PC-3 (cell line): ENCODE measurements at places on chromosomes 12 and 14. TPM values are rescaled to one million over a fixed set of nuclear protein-coding genes. Genes with fewer than 3 reads are reported as not detected.
A peak's percentile ranks its signal among the peaks of the same experiment; 100 is the strongest.

Gene SOAT2
- total RNA-seq, result 0.07 and 0.86 TPM in 2 replicates

Gene RNASE1
- total RNA-seq, result 0.23 and 0.51 TPM in 2 replicates

Gene EIF2B1
- total RNA-seq, result 70.8 and 83.4 TPM in 2 replicates

Gene ARID4A
- total RNA-seq, result 7.3 and 11.3 TPM in 2 replicates

Gene BLOC1S1
- total RNA-seq, result 63.5 and 90.8 TPM in 2 replicates

Gene KRT8
- total RNA-seq, result 719 and 1,028 TPM in 2 replicates

Gene CDKN1B
- 29.2 and 37.2 TPM in 2 replicates for total RNA-seq

- no peaks in the 10 kb centered on the region for H3K36me3 ChIP-seq
- peaks cover 60% of the 10 kb centered on the region for H3K27me3 ChIP-seq
- H3K4me3 ChIP-seq, result no peak overlapping the region
- DNase-seq, result no peak
Observed at GRCh38 chr14:104473244-104473565, 106.4 kb upstream of the C14orf180 start.

DNA sequence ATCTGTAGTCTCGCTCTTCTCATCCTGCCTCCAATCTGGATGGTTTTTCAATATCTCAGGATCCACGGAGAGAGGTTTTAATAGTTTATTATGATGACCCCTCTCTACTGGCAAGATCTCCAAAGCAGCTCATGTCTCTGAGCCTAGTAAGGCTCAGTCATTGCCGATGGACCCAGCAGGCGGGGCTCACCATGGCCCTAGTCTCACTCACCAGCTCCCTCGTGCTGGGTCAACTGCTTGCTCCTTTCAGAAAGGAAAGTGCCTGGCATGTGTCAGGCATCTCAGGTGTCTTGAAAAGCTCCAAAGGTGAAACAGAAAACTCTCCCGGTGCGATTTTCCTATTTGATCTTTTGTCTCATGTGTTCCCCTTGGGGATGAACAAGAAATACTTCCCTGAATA is 179.0 kb downstream of the CALM1 start:
- H3K27ac ChIP-seq, result no peak overlapping the region
- DNase-seq, result no peak
- H3K4me1 ChIP-seq, result no peaks in the 10 kb centered on the region
- no peak overlapping the region for H3K4me3 ChIP-seq

DNA sequence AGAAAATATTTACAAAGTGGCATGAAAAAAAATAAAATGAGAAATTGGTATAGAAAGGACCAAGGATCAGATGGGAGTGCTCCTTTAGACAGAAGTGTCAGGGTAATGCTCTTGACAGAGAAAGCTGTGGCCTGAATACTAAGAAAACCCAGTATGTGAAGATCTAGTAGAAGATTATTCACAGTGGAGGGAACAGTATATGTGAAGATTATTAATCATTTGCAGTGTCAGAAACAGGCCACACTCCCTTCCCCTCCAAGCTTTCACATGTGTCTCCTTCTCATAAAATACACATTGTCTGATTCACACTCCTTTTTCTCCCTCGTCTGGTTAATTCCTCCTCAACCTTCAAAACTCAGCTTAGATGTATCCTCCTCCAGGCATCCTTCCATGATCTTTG is 41.3 kb downstream of the CAPS2 start:
- H3K4me1 ChIP-seq, result no peaks in the 10 kb centered on the region
- no peak overlapping the region for H3K27ac ChIP-seq
- H3K4me3 ChIP-seq, result no peak overlapping the region
- no peak for DNase-seq
- no peaks in the 10 kb centered on the region for H3K36me3 ChIP-seq

- H3K27me3 ChIP-seq, result no peaks in the 10 kb centered on the region
- DNase-seq, result no peak
- peaks cover 46% of the 10 kb centered on the region for H3K4me1 ChIP-seq
Observed at GRCh38 chr12:14261096-14261495, 104.4 kb upstream of the ATF7IP start.

DNA sequence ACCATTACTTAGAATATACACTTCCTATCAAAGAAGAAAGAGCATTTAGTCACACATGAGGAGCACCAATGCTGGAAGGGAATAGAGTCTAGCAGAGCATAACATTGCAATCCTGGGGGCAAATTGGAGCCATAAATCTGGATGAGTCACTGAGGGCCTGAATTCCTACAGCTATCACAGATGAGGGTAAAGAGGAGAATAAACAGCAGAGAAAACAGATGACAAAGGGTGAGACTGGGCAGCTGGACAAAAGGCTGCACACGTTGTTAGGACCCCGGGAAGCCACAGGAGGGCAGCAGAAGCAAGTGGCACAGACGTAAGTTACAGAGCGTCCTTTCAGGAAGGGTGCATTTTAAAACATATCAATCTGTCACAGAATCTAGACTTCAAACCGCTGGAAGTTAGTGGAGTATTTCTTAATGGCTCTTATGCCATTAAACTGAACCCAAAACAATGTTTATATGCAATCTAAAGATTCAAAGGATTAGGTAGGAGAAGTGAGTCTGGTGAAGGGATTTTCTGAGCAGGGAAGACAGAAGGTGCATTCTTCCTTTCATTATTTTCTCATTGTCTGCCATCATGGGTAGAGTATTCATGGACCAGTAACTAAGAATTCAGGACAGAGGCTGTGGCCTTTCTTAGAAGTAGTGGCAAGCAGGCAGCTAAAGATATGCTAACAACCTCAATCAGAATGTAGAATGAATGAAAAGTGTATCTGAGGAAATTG is 159.8 kb upstream of the DAAM1 start:
- no peaks in the 10 kb centered on the region for H3K36me3 ChIP-seq
- no peak overlapping the region for H3K27ac ChIP-seq
- H3K4me3 ChIP-seq, result peak overlapping the region; percentile 8; the same call in 1 of the 2 replicates
- H3K4me1 ChIP-seq, result peaks cover 16% of the 10 kb centered on the region

- H3K36me3 ChIP-seq, result no peaks in the 10 kb centered on the region
- no peaks in the 10 kb centered on the region for H3K4me1 ChIP-seq
- DNase-seq, result no peak
- no peak overlapping the region for H3K27ac ChIP-seq
- no peaks in the 10 kb centered on the region for H3K27me3 ChIP-seq
Observed at GRCh38 chr14:67468378-67468730, 20.2 kb downstream of the TMEM229B start.

DNA sequence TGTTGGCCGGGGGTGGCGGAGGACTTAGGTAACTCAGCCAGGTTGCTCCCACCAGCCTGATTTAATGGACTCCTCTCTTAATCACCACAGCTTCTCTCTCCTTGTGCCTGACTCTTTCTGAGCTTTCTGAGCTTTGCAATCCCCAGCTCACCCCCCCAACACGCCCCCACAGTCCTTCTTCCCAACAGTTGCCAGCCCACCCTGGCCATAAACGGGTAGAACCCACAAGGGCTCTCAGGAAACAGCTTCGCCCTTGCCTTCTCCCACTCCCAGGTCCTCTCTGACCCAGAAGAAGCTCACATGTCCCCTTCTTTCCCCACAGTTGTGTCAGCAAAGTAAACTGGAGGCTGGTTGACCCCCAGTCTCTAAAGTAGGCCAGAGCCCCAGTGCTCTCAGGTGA is 32.9 kb downstream of the ZFP36L1 start:
- no peak for DNase-seq
- no peaks in the 10 kb centered on the region for H3K36me3 ChIP-seq
- no peaks in the 10 kb centered on the region for H3K27me3 ChIP-seq
- no peak overlapping the region for H3K4me3 ChIP-seq

DNA sequence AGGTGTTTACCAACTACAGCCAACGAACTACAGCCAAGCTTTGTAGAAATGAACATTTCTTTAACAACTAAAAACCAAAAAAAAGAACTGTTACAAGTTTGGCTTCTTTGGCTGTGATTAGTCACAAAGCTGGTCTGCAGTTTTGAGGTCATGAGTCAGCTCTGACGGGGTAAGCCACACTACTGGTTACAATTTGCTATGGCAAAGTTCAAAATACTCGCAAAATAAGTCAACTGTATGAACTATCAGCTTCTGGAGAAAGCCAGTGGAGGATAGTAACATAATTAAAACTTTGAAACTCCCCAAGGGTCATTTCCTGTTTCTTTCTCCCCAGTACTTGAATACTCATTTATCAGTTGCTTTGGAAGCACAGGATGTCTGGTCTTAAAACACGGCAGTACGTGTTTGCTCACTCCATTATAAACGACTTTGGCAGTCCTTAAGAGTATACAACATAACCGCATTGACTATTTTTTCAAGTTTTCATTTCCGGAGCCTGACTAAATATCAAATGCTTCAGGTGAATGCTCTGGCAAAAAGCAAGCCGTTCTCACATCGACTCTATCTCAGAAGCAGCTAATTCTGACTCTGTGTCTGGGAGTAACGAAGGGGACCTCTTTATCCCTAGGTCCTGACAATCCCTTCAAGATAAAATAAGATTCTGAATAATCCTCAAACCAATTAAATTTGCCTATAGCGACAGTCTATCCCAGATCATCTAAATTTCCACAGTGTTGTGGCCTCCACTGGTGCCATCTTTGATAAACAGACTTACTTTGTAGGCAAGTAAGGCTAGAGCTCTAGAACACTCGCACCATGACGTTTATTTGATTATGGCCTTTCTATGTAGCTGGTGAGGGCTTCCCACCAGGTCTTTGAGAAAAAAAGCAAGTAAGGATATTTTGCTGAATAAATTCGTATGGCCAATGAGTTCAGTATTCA is 10.6 kb downstream of the PHLDA1 start:
- no peaks in the 10 kb centered on the region for H3K27me3 ChIP-seq
- H3K4me3 ChIP-seq, result peak overlapping the region; percentile 54
- H3K27ac ChIP-seq, result peak overlapping the region; percentile 96
- peak; percentile 97 for DNase-seq

GRCh38 chr14:99655521-99655920 is 10.6 kb downstream of the HHIPL1 start:
- no peaks in the 10 kb centered on the region for H3K36me3 ChIP-seq
- no peak overlapping the region for H3K4me3 ChIP-seq
- no peaks in the 10 kb centered on the region for H3K27me3 ChIP-seq
- no peak overlapping the region for H3K27ac ChIP-seq
- no peak for DNase-seq
- no peaks in the 10 kb centered on the region for H3K4me1 ChIP-seq

DNA sequence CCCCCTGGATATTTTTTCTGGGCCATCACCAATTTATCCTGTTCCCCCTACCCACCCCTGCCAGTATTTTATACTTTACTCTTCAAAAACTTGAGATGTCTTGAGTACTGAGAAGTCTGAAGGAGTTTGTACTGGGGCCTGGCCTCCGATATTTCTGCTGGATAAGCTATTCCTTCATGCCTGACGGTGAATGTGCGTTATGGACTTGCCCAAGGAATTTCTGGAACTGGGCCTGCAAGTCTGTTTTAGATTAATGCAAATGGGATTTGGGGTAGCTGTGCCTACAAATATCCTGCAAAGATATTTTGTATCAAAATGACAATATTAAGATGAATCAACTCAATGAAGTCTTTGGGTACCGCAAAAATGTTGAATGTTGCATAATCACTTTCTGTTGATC is at the start of gene PTCSC3:
TSS of gene PTCSC3 (minus strand) at position 199 of the 400 bp plus-strand sequence.
- H3K4me3 ChIP-seq, result no peak within 1 kb of the TSS
- peaks cover 86% of the 10 kb centered on the region for H3K27me3 ChIP-seq
- no peaks in the 10 kb centered on the region for H3K4me1 ChIP-seq
- H3K36me3 ChIP-seq, result no peaks in the 10 kb centered on the region

DNA sequence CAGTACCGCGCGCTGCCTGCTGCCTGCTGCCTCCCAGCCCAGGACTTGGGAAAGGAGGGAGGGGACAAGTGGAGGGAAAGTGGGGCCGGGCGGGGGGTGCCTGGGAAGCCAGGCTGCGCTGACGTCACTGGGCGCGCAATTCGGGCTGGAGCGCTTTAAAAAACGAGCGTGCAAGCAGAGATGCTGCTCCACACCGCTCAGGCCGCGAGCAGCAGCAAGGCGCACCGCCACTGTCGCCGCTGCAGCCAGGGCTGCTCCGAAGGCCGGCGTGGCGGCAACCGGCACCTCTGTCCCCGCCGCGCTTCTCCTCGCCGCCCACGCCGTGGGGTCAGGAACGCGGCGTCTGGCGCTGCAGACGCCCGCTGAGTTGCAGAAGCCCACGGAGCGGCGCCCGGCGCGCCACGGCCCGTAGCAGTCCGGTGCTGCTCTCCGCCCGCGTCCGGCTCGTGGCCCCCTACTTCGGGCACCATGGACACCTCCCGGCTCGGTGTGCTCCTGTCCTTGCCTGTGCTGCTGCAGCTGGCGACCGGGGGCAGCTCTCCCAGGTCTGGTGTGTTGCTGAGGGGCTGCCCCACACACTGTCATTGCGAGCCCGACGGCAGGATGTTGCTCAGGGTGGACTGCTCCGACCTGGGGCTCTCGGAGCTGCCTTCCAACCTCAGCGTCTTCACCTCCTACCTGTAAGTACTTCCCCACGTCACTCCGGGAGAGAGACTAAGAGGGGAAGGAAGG is at the start of gene LGR5:
TSS of gene LGR5 (plus strand) at position 186 of the 732 bp plus-strand sequence. CDS start at position 469, 283 bp downstream.
- peak within 1 kb of the TSS; percentile 66 for H3K4me3 ChIP-seq
- H3K27me3 ChIP-seq, result peaks cover 66% of the 10 kb centered on the region
- H3K4me1 ChIP-seq, result peaks cover 18% of the 10 kb centered on the region
- no peaks in the 10 kb centered on the region for H3K36me3 ChIP-seq
- H3K27ac ChIP-seq, result no peak within 1 kb of the TSS
- peak; percentile 15 for DNase-seq

DNA sequence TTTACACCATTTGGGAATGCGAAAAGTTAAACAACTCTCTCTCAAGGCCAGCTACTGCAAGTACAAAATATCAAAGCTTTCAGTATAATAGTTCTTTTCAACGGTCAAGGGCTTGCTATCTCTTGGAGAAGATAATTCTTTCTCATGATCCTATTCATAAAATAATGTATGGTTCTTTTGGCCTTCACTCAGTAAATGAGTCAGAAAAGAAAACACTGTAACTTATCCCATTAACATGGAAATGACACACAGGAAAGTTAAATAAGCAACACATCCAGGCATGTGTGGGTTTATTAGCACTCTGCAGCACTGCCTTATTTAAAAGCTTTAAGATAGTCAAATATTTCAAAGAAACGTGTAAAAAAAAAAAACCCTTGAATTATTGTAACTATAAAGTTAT is 36.9 kb downstream of the ZFC3H1 start:
- H3K4me3 ChIP-seq, result no peak overlapping the region
- no peaks in the 10 kb centered on the region for H3K27me3 ChIP-seq
- H3K27ac ChIP-seq, result peak overlapping the region; percentile 86
- H3K4me1 ChIP-seq, result peaks cover 27% of the 10 kb centered on the region
- peaks cover 75% of the 10 kb centered on the region for H3K36me3 ChIP-seq

GRCh38 chr14:28323951-28324741 is 442.4 kb upstream of the FOXG1 start:
- no peak overlapping the region for H3K27ac ChIP-seq
- peak; percentile 29 for DNase-seq
- H3K27me3 ChIP-seq, result no peaks in the 10 kb centered on the region
- H3K4me1 ChIP-seq, result peaks cover 35% of the 10 kb centered on the region
- H3K4me3 ChIP-seq, result no peak overlapping the region

DNA sequence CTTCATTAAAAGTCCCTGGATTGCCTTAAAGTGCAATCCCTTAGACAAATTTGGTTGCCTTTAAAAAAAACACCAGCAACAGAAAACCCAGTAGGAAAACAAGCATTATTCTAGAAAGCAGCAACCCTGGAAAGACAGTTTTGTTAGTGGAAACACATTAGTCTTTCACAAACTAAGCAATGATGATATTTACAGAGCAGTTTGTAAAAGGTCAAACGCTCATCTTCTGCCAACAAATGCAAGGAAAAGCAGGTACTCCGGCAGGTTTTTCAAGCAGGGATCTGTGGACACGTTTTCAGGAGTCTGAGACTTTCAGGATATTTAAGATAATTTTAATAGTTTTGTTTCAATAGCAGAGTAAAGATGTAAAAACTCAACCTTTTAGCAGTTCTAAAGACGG is 202.2 kb downstream of the EXOC5 start:
- H3K27me3 ChIP-seq, result peaks cover 86% of the 10 kb centered on the region
- H3K27ac ChIP-seq, result no peak overlapping the region
- no peaks in the 10 kb centered on the region for H3K4me1 ChIP-seq
